ENCODE measurements at places on chromosomes 7 and 10.
A peak's percentile ranks its signal among the peaks of the same experiment; 100 is the strongest.

DNA sequence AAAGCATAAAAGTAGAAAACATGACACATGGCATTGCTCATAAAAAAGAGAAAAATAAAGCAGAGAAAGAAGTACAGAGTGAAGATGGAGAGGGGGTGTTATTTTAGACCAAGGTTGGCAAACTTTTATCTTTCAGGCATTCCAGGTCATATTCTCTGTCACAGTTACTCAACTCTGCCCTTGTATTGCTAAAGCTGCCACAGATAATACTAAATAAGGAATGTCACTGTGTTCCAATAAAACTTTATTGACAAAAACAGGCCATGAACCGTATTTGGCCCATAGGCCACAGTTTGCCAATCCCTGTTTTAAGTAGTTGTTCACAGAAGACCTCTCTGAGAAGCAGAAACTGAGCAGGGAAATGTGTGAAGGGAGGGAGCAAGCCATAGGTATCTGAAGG lies 167.4 kb downstream of the GLI3 start:
- no peak for DNase-seq
- H3K27ac ChIP-seq, result peak overlapping the region; percentile 73
- no peak overlapping the region for H3K4me3 ChIP-seq
- no peaks in the 10 kb centered on the region for H3K27me3 ChIP-seq
- peaks cover 36% of the 10 kb centered on the region for H3K4me1 ChIP-seq

DNA sequence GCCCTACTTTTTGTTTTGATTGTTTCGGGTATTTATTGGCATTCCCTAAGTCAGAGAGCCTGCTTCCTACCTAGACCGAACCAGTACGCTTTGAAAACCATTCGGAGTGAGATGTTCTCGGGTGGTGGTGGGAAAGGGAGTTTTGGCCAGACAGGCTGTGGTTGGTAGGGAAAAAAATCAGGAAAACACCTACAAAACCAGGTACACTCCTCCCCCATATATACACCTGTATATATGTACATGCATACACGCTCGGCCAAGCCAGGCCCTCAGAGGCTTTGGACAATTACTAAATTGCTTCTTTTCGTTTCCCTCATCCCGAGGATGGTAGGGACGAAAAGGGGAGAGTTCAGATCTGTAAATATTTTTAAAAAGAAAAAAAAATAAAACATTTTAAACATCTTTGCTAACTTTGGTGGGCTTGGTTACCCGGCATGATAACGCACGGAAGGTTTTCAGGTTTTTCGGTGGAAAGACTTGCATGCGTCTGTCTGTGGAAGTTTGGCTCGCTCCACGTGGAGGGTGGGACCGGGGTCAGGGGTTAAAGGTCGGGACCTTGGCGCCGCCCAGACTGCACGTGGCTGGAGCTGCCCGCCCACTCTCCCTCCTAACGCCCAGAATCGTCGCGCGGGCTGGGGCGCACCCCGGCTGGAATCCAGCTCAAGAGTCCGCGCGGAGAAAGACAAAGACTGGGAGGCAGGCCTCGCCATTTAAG lies 2.5 kb downstream of the HMX2 start:
- H3K4me1 ChIP-seq, result no peaks in the 10 kb centered on the region
- H3K27me3 ChIP-seq, result peaks cover 73% of the 10 kb centered on the region
- H3K36me3 ChIP-seq, result peaks cover 6% of the 10 kb centered on the region
- H3K27ac ChIP-seq, result no peak overlapping the region
- H3K4me3 ChIP-seq, result no peak overlapping the region

- DNase-seq, result no peak
- H3K4me3 ChIP-seq, result no peak overlapping the region
- no peaks in the 10 kb centered on the region for H3K4me1 ChIP-seq
- no peaks in the 10 kb centered on the region for H3K27me3 ChIP-seq
- H3K27ac ChIP-seq, result no peak overlapping the region
Measured at GRCh38 chr10:93160829-93161228, 87.1 kb downstream of the CYP26A1 start.

GRCh38 chr7:131900785-131901287 lies 344.4 kb upstream of the PODXL start:
- no peak for DNase-seq
- no peaks in the 10 kb centered on the region for H3K36me3 ChIP-seq
- no peak overlapping the region for H3K27ac ChIP-seq

- no peak overlapping the region for H3K27ac ChIP-seq
- no peaks in the 10 kb centered on the region for H3K27me3 ChIP-seq
- DNase-seq, result no peak
- peaks cover 36% of the 10 kb centered on the region for H3K36me3 ChIP-seq
- no peaks in the 10 kb centered on the region for H3K4me1 ChIP-seq
Measured at GRCh38 chr7:149432121-149432691, 28.7 kb downstream of the ZNF777 start.

Measured in RWPE2 (cell line).